ENCODE measurements at places on chromosomes 7 and 10.

DNA sequence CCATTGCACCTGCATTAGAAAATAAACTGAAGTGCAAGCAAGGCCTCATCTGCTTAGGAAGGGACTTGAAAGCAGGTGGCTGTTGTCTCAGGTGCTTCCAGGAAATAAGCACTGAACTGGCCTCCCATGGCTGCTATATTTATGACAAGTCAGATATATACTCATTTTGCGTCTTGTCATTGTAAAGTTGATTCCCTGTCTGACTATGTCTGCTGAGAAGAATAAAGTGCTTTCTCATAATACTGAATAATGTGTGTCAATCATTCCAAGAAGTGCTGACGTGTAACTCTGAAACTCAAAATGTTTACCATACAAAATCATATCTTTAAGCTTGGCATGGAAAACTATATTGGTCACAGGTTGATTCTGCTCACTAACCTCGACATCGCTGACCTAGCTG, 44.9 kb upstream of the SVOPL start:
- H3K4me3 ChIP-seq = no peak overlapping the region
- H3K27me3 ChIP-seq = no peaks in the 10 kb centered on the region
- H3K4me1 ChIP-seq = no peaks in the 10 kb centered on the region
- H3K36me3 ChIP-seq = no peaks in the 10 kb centered on the region
- DNase-seq = no peak
- H3K27ac ChIP-seq = no peak overlapping the region

GRCh38 chr7:85475071-85475470, 288.2 kb upstream of the SEMA3D start:
- H3K36me3 ChIP-seq = no peaks in the 10 kb centered on the region
- no peaks in the 10 kb centered on the region for H3K27me3 ChIP-seq
- H3K4me1 ChIP-seq = no peaks in the 10 kb centered on the region
- H3K4me3 ChIP-seq = no peak overlapping the region
- no peak overlapping the region for H3K27ac ChIP-seq
- no peak for DNase-seq

GRCh38 chr7:136857573-136857972, 10.9 kb upstream of the CHRM2 start:
- H3K27ac ChIP-seq = no peak overlapping the region
- H3K4me1 ChIP-seq = no peaks in the 10 kb centered on the region
- DNase-seq = no peak
- no peaks in the 10 kb centered on the region for H3K27me3 ChIP-seq
- H3K36me3 ChIP-seq = no peaks in the 10 kb centered on the region

GRCh38 chr7:1845536-1846311, 175.6 kb downstream of the ELFN1 start:
- no peaks in the 10 kb centered on the region for H3K27me3 ChIP-seq
- no peaks in the 10 kb centered on the region for H3K4me1 ChIP-seq

GRCh38 chr10:103395754-103396066, 565 bp downstream of the ATP5MK start:
- H3K4me3 ChIP-seq = peak overlapping the region; percentile 98
- H3K36me3 ChIP-seq = peaks cover 30% of the 10 kb centered on the region
- H3K27ac ChIP-seq = peak overlapping the region; percentile 92
- no peak for DNase-seq
- peaks cover 52% of the 10 kb centered on the region for H3K4me1 ChIP-seq

Data from esophagus squamous epithelium (tissue), 5 donors.